ENCODE measurements at places on chromosomes 12 and 14. TPM values are rescaled to one million over a fixed set of nuclear protein-coding genes. Genes with fewer than 3 reads are reported as not detected.

Gene SPRING1
- total RNA-seq: 20.2 TPM

Gene MYF5
- not detected for total RNA-seq

Gene BMAL2
- total RNA-seq: 32.6 TPM

Gene PMEL
- total RNA-seq: 0.59 TPM

Gene PIK3C2G
- 12.6 TPM for total RNA-seq

DNA sequence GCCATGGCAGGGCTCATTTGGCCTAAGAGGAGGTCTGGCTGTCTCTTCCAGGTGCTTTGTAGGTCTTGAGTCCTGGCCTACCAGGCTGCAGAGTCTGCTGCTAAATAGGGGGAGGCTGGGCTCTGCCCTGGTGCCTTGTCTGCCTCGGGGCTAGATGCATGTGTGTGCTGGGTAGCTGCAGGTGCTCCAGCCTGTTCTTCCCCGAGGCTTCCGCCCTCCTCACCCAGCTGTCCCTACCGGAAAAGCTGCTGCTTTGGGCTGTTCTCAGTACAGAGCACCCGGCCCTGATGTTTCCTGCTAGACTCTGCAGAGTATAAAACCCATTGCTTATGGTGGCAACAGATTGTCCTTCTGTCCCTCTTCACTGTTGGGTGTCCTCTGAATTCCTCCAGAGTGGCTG lies 37.7 kb downstream of the RAB35 start:
- peak overlapping the region; percentile 87 for H3K27ac ChIP-seq
- no peaks in the 10 kb centered on the region for H3K27me3 ChIP-seq
- no peak overlapping the region for H3K4me3 ChIP-seq
- no peak for DNase-seq

DNA sequence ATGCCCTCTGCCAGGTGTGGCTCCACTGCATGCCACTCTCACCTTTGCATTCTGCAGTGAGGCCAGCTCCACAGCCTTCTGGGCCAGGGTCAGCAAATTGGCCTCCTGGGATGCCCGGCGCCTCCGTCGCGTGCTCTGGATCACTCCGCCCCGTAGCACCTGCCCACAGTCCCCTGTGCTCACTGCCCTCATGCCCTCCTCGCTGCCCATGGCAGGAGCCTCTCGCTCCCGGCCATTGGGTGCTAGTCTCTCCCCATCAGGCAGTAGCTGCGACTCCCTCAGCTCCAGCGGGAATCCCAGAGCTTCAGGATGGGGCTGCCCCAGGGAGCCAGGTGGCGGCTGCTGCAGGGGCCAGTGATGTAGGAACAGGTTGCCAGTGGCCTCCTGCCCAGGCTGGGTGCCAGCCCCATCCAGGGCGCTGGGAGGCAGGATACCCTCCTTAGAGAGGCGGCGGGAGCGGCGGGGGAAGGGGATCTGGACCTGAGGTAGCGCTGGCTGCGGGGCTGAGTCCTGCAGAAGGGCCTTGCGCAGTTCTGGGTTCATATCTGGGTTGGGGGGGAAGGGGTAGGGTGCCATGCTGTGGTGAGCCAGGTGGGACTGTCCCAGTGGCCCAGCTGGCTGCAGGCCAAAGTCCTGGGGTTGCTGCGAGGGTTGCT lies 24.5 kb upstream of the PNMA1 start:
- no peak overlapping the region for H3K4me3 ChIP-seq
- peak overlapping the region; percentile 85 for H3K27ac ChIP-seq
- peaks cover 64% of the 10 kb centered on the region for H3K36me3 ChIP-seq
- no peaks in the 10 kb centered on the region for H3K27me3 ChIP-seq

DNA sequence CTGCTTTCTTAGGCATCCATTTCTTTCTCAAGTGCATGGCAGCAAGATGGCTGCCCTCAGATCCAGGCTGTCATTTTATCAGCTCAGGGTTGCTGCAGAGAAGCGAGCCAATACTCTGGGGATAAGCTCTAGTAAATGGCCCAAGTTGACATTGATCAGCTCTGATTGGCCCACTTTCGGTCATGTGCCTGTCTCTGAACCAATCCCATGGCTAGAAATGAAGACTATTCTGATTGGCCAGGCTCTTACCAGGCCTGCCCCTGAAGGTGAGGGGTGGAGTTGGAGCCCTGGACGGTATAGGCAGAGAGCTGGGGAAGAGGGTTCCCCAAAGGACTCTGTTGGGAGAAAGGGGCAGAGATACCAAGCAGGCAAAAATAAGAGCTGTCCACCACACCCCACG lies 41.4 kb downstream of the MYO1H start:
- no peak overlapping the region for H3K4me3 ChIP-seq
- H3K27ac ChIP-seq: no peak overlapping the region
- no peak for DNase-seq
- H3K36me3 ChIP-seq: no peaks in the 10 kb centered on the region

- H3K4me3 ChIP-seq: no peak overlapping the region
- no peak overlapping the region for H3K27ac ChIP-seq
- DNase-seq: no peak
- H3K36me3 ChIP-seq: no peaks in the 10 kb centered on the region
- H3K4me1 ChIP-seq: no peaks in the 10 kb centered on the region
- no peaks in the 10 kb centered on the region for H3K27me3 ChIP-seq
These were observed 14.3 kb downstream of the YBX3 start for GRCh38 chr12:10708862-10709261.

DNA sequence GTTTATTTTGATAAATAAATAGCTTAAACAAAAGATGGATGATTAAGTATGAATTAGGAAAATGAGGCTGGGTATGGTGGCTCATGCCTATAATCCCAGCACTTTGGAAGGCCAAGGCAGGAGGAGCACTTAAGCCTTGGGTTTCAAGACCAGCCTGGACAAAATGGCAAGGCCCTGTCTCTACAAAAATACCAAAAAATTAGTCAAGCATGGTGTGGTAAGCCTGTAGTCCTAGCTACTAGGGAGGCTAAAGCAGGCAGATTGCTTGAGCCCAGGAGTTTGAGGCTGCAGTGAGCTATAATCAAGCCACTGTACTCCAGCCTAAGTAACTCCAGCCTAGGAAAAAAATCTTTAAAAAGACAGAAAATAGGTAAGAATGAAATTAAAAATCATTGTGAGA lies 96.0 kb downstream of the BCL2L14 start:
- H3K36me3 ChIP-seq: no peaks in the 10 kb centered on the region
- no peak for DNase-seq
- H3K4me3 ChIP-seq: no peak overlapping the region
- H3K4me1 ChIP-seq: no peaks in the 10 kb centered on the region
- H3K27ac ChIP-seq: no peak overlapping the region

- H3K4me1 ChIP-seq: no peaks in the 10 kb centered on the region
- DNase-seq: no peak
- no peak overlapping the region for H3K27ac ChIP-seq
- H3K4me3 ChIP-seq: no peak overlapping the region
These were observed 118.4 kb downstream of the EPS8 start for GRCh38 chr12:15670756-15671155.

DNA sequence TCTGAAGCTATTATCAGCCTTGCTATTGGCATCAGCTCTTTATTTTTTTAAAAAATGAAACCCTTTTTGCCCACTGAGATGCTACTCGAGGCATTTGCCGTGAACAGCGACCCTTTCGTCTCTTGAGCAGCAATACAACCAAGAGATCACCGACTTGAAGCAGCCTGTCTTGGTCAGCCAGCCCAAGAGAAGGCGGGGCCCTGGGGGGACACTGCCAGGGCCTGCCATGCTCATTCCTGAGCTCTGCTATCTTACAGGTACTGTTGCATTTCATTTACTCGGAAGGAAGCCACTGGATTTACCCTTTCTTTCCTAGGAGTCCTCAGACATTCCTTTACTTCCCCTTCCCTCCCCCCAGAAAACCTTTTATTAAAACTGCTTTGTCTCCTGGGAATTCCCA lies 16.7 kb downstream of the PIWIL1 start:
- peaks cover 19% of the 10 kb centered on the region for H3K4me1 ChIP-seq
- H3K27ac ChIP-seq: no peak overlapping the region
- no peak for DNase-seq
- no peaks in the 10 kb centered on the region for H3K36me3 ChIP-seq
- no peaks in the 10 kb centered on the region for H3K27me3 ChIP-seq

DNA sequence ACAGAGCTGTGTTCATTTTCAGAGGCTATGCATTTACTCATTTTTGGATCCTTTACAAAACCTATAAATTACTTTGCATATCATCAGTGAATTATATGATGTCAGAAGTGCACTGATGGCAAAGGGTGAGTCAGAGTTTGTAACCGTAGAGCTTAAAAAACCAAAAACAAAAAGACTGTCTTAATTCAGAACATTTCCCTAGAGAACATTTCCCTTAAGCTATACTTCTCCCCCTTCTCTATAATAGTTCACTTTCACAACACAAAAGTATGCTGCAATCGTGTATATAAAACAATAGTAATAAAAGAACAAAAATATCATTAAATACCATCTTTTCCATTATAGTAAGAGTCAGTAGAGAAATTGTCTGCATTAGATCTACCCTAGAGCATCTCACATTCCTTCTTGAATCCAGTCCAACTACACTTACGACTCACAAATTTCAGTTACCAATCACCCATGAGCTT lies 934.9 kb downstream of the LRFN5 start:
- no peak for DNase-seq
- no peak overlapping the region for H3K27ac ChIP-seq
- no peak overlapping the region for H3K4me3 ChIP-seq
- H3K4me1 ChIP-seq: no peaks in the 10 kb centered on the region

GRCh38 chr12:115166698-115167315 lies 482.8 kb upstream of the TBX3 start:
- no peak overlapping the region for H3K27ac ChIP-seq
- no peaks in the 10 kb centered on the region for H3K4me1 ChIP-seq
- H3K36me3 ChIP-seq: no peaks in the 10 kb centered on the region

DNA sequence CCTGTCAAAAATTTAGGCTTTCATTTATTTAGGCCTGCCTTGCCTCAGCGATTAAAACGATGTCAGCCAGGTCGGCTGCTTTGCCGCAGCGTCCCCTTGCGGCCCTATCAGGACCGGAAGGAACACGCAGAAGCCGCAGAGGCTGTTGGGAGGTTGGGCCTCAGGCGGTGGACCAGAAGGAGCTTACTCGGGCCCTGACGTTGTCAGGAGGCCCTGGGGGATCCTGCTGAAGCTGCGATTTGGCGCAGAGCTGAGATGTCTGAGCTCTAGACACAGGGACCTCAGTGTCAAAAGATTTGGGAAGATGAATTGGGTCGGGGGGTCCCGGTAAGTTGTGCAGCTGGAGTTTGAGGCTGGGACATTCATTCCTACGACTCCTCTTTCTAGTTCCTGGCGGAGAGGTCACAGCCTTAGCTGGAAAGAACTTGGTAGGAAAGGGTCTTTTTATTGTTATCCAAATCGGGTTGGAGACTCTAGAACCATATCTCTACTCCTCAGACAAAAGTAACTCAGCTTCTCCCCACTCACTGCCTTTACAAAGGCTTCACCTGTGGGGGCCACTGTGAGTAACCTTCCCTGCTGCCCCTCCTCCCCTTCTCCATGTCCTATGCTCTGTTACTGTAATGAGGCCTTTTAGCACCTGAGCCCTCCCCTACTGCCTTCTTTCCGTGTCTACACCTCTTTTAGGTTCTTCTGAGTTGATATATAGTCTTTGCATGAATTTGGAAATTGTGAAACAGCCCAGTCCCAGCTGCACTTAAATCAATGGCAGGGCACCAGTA lies 6.6 kb upstream of the ABCD2 start:
- no peaks in the 10 kb centered on the region for H3K4me1 ChIP-seq
- no peak for DNase-seq
- H3K4me3 ChIP-seq: no peak overlapping the region
- no peaks in the 10 kb centered on the region for H3K27me3 ChIP-seq
- no peaks in the 10 kb centered on the region for H3K36me3 ChIP-seq
- no peak overlapping the region for H3K27ac ChIP-seq

GRCh38 chr14:78088916-78089315 lies 81.3 kb upstream of the NRXN3 start:
- no peaks in the 10 kb centered on the region for H3K36me3 ChIP-seq
- no peak overlapping the region for H3K4me3 ChIP-seq
- H3K27ac ChIP-seq: no peak overlapping the region
- DNase-seq: no peak
- H3K4me1 ChIP-seq: no peaks in the 10 kb centered on the region

- H3K4me1 ChIP-seq: no peaks in the 10 kb centered on the region
- no peak overlapping the region for H3K27ac ChIP-seq
- no peaks in the 10 kb centered on the region for H3K36me3 ChIP-seq
- no peak overlapping the region for H3K4me3 ChIP-seq
These were observed 52.8 kb upstream of the STXBP6 start for GRCh38 chr14:25102788-25103187.

- H3K27me3 ChIP-seq: no peaks in the 10 kb centered on the region
- peaks cover 55% of the 10 kb centered on the region for H3K4me1 ChIP-seq
- no peak for DNase-seq
- H3K27ac ChIP-seq: no peak overlapping the region
- H3K36me3 ChIP-seq: peaks cover 13% of the 10 kb centered on the region
These were observed 14.6 kb downstream of the BTG1 start for GRCh38 chr12:92130999-92131398.

- no peaks in the 10 kb centered on the region for H3K36me3 ChIP-seq
- H3K4me3 ChIP-seq: no peak overlapping the region
- no peak overlapping the region for H3K27ac ChIP-seq
- H3K4me1 ChIP-seq: peaks cover 6% of the 10 kb centered on the region
- DNase-seq: no peak
These were observed 170.8 kb downstream of the SNAPC1 start for GRCh38 chr14:61932974-61933373.
